NCI-H1092 (cell line): ENCODE measurements at places on chromosomes 1 and 21.

DNA sequence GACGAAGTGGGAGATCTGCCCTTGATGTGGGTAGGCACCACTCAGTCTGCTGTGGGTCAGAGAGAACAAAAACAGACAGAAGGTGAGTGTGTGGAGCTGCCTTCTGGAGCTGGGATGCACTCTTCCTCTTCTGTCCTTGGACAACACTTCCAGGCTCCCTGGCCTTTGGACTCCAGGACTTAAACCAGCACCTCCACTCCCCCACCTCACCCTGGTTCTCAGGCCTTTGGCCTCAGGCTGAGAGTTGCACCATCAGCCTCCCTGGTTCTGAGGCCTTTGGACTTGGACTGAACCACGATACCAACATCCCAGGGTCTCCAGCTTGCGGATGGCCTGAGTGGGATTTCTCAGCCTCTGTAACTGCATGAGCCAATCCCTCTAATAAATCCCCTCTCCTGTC, 68.1 kb upstream of the STUM start:
- DNase-seq: no peak

DNA sequence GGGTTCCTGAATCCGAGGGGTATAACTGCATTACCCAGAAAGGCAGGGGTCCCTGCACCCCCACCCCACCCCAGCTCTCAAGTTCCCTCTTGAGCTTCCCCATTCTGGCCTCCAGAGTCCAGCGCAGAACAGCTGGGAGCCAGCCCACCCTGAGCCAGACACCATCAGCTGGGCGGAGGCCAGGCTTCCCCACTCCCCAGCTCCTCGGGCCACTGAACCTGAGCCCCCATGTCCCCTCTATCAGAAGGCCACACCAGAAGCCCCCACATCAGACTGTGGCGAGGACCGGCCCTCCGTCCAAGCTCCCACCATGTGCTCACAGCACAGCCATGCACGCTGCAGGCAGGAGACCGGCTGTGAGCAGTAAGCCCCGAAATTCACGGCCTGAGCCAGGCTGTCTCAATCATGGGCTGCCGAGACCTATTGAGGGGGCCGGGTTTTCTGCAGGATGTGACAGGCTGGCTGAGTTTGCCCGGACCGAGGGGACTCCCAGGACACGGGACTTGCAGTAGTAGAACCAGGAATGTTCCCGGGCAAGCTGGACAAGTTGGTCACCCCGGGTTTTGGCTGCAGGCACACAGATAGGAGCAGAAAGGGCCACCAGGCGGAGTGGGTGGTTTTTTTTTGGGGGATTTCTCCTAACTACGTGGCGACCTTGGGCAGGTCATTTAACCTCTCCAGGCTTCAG, 25.5 kb upstream of the TNFRSF1B start:
- DNase-seq: no peak

DNA sequence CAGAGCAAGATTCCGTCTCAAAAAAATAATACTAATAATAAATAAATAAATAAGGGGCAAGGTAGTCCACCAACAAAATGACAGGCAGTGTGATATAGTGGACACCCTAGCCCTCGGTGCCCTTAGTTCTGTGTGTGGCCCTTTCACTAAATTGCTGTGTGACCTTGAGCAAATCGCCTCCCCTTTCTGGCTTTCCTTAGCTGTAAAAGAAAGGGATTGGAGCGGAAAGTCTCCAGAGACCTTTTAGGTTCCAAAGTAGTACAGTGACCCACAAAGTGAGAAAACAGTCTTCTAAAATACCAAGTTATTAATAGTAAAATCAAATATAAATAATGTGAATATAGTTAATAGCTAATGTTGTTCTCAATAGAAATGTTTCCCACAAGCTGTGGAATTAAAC, 7.6 kb downstream of the LMNA start:
- DNase-seq: no peak

DNA sequence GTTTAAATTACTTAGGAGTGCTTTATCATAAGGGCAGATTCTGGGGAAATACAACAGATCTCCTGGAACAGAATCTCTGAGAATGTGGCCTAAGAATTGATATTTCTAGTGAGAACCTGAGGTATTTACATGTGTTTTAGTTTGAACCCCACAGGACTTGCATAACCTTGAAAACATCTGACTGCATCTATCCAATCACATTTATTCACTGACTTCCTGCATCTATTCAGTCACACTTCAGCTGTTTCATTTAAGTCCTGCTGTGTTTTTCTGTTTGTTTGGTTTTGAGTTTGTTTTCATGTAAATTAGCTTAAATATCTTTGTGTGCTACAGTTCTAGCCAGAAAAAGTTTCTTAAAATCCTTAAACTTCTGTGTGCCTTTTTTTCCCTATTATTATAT, 1260.7 kb downstream of the PLA2G4A start:
- DNase-seq: no peak

DNA sequence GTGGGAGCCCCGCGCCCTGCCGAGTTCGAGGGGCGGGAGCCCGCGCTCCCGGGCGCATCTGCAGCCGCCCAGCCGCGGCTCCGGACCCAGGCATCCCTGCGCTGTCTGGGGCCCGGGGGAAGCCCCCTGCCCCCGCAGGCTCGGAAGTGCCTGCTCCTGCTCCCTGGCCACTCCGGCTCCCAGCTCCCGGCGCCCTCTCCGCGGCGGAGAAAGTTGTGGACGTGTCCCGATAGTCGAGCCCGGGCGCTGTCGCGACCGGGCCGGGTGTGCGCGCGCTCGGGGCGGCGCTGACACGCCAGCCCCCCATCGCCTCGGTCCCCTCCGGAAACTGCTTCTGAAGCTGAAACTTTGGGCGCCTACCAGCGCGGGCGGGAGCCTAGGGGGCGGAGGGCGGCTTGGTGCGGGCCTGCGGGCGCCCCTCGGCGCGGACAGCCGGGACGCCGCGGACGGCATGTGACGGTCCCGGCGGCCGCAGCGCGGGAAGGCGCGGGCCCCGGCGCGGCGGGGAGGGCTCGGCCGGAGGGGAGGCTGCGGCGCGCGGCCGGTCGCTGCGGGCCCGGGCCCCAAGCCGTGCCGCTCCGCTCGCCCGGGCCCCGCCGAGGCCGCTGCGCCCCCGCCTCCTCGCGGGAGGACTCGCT, 515 bp downstream of the MAN1C1 start:
- DNase-seq: no peak

DNA sequence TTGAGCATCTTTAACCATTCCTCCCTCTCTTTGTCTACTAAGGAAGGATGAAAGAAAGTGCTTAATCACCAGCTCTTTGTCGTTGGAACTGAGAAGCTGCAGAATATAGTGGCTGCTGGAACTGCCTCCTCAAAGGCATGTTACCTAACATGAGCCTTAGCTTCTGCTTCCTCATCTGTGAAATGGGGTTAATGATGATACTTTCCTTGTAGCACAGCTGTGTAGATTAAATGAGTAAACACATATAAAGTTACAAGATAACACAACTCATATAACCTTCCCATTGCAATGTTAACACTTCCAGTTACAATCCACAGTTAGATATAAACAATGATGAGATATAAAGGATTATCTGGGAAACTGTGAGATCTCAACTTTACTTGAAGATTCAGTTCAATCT, 48.4 kb upstream of the ZNF326 start:
- DNase-seq: no peak

- DNase-seq: no peak
Measured at GRCh38 chr1:12436817-12437599, 181.0 kb downstream of the DHRS3 start.

- DNase-seq: no peak
Measured at GRCh38 chr1:1156140-1157032, 17.3 kb upstream of the TTLL10 start.

DNA sequence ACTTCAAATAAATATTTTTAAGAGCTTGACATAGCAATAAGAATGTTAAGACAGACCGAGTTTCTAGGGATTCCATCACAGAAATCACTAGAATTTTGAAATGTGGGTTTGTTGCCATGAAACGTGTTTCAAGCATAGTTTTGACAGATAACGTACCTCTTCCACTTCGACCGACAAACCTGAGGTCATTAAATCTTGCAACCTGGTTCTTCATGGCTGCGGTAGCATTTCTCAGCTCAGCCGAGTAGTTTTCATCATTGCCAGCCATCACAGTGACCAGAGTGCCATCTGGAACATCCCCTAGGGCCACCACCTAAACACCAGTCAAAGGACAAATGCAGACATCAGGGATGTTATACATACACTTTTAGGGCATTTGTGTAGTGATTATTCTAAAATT, 168.7 kb downstream of the RUNX1 start:
- DNase-seq: no peak

DNA sequence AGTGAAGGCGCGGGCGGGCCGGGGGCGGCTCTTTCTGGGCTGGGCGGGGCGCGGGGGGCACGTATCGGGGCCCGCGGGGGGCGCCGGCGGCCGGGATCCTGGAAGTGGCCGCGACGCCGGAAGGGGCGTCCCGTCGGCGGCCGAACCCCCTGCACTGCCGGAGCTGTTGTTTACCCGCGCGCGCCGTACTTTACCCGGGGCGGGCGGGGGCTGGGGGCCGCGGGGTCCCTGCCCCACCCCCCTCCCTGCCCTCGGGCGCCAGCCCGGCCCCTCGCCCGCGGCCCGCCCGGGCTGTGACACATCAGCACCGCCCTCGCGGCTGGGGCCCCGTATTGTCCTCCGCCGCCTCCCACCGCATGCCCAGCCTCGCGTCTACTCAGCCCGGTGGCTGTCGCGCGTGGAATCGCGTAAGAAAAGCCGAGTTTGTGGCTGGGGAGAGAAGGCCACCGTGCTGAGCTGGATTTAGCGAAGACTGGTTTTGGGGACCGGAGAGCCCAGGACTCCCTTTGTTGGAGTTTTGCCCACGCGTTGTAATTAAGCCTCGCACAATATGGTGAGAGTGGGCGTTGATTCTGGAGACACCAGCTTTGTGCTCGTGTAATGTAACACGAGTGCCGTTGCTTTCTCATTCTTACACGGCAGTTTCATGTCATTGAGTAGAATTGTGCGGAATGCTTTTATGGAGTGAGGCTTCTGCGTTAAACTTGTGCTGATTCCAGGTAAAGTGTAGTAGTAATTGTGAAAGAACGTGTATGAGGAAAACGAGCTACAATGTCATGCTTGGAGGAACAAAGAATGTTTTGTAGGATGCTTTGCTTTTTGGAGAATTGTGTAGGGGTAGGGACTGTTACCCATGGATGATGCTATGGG, 559 bp downstream of the BACH1 start:
- DNase-seq: peak; percentile 37

GRCh38 chr1:26838474-26839338, 12.2 kb downstream of the ZDHHC18 start:
- no peak for DNase-seq

GRCh38 chr21:31162827-31163226, 124.6 kb upstream of the KRTAP19-8 start:
- no peak for DNase-seq

DNA sequence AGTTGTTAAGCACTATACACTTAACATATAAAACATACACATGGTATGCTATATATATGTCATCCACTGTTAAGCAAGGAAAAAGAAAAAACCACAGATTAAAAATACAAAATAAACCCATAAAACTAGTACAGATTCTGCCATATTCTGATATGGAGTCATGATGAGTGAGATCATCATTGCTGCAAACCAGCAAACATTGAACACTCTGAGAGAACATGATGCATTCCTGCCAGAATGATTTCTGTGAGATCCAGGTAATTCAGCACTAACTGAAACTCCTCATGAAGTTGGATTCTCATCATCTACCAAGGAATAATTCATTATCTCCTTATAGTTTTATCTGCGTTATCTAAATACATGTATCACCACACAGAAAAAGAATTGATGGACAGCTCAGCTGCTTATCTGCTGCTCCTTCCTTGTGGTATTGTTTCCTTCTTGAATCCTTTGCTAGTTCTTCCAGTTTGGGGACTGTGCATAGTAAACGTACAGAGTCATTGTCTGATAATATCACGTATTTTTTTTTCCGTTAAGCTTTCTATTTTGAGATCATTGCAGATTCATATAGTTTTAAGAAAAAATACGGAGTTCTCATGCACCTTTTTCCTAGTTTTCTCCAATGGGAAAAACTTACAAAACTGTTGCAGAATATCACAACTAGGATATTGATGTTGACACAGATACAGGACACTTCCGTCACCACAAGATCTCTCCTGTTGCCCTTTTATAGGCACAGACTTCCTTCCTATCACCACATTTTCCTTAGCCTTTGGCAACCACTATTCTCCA, 9.3 kb downstream of the RAB4A start:
- no peak for DNase-seq

DNA sequence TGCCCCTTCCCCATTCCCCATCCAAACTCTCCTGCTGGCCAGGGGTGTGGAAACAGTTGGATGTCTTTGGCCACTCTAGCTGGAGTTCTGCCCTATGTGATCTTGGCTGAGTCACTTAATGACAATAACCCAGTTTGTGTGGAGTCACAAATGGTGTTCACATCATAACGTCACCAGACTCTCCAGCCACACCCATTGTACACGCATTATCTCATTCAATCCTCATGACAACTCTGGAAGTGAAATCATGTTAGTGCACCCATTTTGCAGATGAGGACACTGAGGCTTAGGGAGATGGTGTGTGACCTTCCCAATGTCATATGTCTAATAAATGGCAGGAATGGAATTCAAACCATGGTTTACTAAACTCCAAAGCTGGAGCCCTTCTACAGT, 1.2 kb upstream of the CDA start:
- DNase-seq: no peak

GRCh38 chr1:44408632-44409602, 3.9 kb downstream of the RNF220 start:
- no peak for DNase-seq

GRCh38 chr1:106268070-106268469, 788.4 kb upstream of the PRMT6 start:
- DNase-seq: peak; percentile 6

GRCh38 chr1:58779801-58780382, 4.0 kb downstream of the JUN start:
- DNase-seq: peak; percentile 74

DNA sequence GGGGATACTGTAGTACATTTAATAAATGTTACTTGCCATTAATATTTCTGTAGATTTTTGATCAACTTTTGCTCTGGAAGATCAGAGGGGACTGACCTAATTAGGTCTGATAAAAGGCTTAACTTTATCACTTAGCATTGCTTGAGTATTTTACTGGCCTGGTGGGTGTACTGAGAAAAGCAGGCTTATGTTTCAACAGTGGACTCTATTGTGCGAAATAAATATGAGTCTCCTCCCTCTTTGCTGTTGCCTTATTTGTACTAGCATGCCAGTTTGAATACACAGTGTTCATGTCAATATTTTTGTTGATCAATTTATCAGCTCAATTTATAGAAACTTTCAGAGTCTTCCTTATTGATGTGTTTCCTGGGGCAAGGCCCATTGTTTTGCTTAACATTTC, 49.1 kb downstream of the EBNA1BP2 start:
- DNase-seq: no peak

DNA sequence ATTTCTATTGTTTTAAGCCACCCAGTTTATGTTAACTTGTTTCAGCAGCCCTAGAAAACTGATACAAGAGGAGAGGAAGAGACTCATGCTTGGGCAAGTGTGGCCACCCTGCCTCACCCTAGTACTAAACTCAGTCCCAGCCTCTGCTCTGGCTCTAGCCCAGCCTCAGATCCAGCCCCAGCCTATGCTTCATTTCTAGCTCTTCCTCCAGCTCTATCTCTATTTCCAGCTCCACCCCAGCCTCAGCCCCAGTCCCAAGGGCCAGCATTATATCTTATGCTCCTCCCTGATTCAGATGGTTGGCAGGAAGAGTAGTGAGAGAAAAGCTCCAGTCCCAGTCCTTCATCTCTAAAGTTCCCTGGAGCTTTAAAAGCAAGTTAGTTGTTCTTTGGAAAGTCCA, 535.5 kb downstream of the PTPRC start:
- no peak for DNase-seq
